ENCODE measurements at places on chromosomes 6 and 20.

GRCh38 chr6:170062915-170063241 is 228.0 kb downstream of the DLL1 start:
- no peaks in the 10 kb centered on the region for H3K4me1 ChIP-seq
- H3K36me3 ChIP-seq: no peaks in the 10 kb centered on the region
- H3K27me3 ChIP-seq: no peaks in the 10 kb centered on the region
- DNase-seq: no peak
- no peak overlapping the region for H3K27ac ChIP-seq
- no peak overlapping the region for H3K4me3 ChIP-seq

GRCh38 chr6:39339868-39340550 is 17.5 kb upstream of the KCNK16 start:
- H3K27me3 ChIP-seq: no peaks in the 10 kb centered on the region
- H3K27ac ChIP-seq: no peak overlapping the region
- no peaks in the 10 kb centered on the region for H3K36me3 ChIP-seq
- H3K4me3 ChIP-seq: no peak overlapping the region
- peaks cover 10% of the 10 kb centered on the region for H3K4me1 ChIP-seq

- H3K27ac ChIP-seq: no peak overlapping the region
- no peaks in the 10 kb centered on the region for H3K36me3 ChIP-seq
- DNase-seq: no peak
- H3K27me3 ChIP-seq: no peaks in the 10 kb centered on the region
- H3K4me3 ChIP-seq: no peak overlapping the region
- no peaks in the 10 kb centered on the region for H3K4me1 ChIP-seq
These were observed 96.2 kb upstream of the RSPO3 start for GRCh38 chr6:127022302-127022701.

GRCh38 chr20:7503501-7503900 is 436.8 kb downstream of the HAO1 start:
- DNase-seq: no peak
- no peak overlapping the region for H3K4me3 ChIP-seq
- H3K27ac ChIP-seq: no peak overlapping the region
- H3K36me3 ChIP-seq: no peaks in the 10 kb centered on the region
- H3K4me1 ChIP-seq: peaks cover 28% of the 10 kb centered on the region
- H3K27me3 ChIP-seq: no peaks in the 10 kb centered on the region

GRCh38 chr6:169763308-169763707 is 11.9 kb downstream of the ERMARD start:
- no peaks in the 10 kb centered on the region for H3K27me3 ChIP-seq
- no peaks in the 10 kb centered on the region for H3K36me3 ChIP-seq
- no peak overlapping the region for H3K4me3 ChIP-seq
- no peak overlapping the region for H3K27ac ChIP-seq
- no peak for DNase-seq
- H3K4me1 ChIP-seq: peaks cover 8% of the 10 kb centered on the region

GRCh38 chr6:149060300-149060984 is 257.1 kb upstream of the TAB2 start:
- no peak for DNase-seq
- no peaks in the 10 kb centered on the region for H3K36me3 ChIP-seq
- no peak overlapping the region for H3K27ac ChIP-seq
- no peaks in the 10 kb centered on the region for H3K27me3 ChIP-seq

DNA sequence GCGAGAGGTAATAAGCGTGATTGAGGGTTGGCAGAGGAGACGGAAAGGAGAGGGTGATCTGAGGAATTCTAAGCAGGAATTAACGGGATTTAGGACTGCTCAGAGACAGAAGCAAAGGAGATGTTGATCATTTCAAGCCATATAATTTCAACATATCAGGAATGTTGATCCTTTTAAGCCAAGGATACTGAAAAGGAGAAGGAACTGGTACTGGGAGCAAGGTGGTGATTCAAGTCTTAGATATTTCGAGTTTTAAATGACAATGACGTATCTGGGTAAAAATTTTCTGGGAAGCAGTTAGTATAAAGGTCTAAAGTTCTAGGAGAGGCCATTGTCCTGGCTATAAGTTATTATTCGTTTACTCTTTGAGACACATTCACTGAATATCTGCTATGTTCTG is 91.3 kb upstream of the OGFRL1 start:
- no peaks in the 10 kb centered on the region for H3K4me1 ChIP-seq
- no peak for DNase-seq

DNA sequence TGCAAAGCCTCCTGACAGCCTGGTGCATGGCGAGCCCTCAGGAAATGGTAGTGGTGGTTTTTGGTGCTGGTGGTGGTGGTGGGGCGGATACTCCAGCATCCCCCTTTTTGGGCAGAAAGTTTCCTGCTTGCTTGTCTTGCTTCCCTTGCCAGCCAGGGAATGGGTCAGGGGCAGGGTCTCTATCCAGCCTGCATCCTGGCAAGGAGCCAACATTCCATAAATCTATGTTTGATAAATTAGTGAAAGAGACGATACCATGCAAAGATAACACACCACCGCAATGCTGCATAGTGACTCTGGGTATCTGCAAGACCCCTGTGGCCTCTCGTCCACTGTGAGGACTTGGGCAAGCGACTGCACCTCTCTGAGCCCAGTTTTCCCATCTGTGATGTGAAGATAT is 246.2 kb downstream of the LRFN2 start:
- no peaks in the 10 kb centered on the region for H3K36me3 ChIP-seq
- H3K27me3 ChIP-seq: no peaks in the 10 kb centered on the region
- no peak overlapping the region for H3K4me3 ChIP-seq
- H3K4me1 ChIP-seq: no peaks in the 10 kb centered on the region

GRCh38 chr20:52054123-52054522 is 137.5 kb downstream of the ZFP64 start:
- H3K36me3 ChIP-seq: no peaks in the 10 kb centered on the region
- H3K4me3 ChIP-seq: no peak overlapping the region
- H3K4me1 ChIP-seq: no peaks in the 10 kb centered on the region
- no peak for DNase-seq

DNA sequence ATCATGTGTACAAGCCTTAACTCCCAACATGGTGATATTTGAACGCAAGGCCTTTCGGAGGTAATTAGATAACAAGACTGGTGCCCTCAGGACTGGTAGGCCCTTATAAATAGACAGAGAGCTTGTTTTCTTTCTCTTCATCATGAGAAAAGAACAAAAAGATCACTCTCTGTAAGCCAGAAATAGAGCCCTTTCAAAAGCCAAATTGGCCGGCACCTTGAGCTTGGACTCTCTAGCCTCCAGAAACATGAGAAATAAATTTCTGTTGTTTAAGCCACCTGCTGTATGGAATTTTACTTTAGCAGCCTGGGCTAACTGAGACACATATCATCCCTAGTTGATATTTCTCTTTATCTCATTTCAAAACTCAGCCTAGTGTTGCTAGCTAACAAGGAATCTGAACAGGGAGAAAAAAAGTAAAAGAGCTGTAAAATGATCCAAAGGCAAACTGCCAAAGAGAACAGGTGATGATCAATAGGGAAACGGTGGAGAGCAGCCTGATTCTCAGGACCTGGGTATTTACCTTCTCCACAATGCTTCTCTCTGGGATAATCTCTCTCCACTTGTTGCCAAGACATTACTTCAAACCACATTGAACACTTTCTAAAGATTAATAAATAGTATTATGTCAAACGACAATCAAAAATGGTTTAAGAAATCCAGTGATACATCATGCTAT is 6.1 kb downstream of the COL21A1 start:
- H3K4me1 ChIP-seq: no peaks in the 10 kb centered on the region
- H3K27ac ChIP-seq: no peak overlapping the region
- DNase-seq: no peak
- H3K27me3 ChIP-seq: no peaks in the 10 kb centered on the region
- H3K36me3 ChIP-seq: no peaks in the 10 kb centered on the region
- no peak overlapping the region for H3K4me3 ChIP-seq

GRCh38 chr20:59400708-59401107 is 100.3 kb downstream of the EDN3 start:
- H3K27me3 ChIP-seq: peaks cover 93% of the 10 kb centered on the region
- H3K4me3 ChIP-seq: no peak overlapping the region
- H3K27ac ChIP-seq: no peak overlapping the region

- no peaks in the 10 kb centered on the region for H3K36me3 ChIP-seq
- H3K4me3 ChIP-seq: no peak overlapping the region
- H3K4me1 ChIP-seq: peaks cover 13% of the 10 kb centered on the region
These were observed 1.2 kb upstream of the DSE start for GRCh38 chr6:116369540-116369939.

GRCh38 chr20:17712708-17713107 is 12.9 kb downstream of the BANF2 start:
- peaks cover 25% of the 10 kb centered on the region for H3K4me1 ChIP-seq
- H3K36me3 ChIP-seq: no peaks in the 10 kb centered on the region
- DNase-seq: no peak
- H3K27me3 ChIP-seq: no peaks in the 10 kb centered on the region

- no peak overlapping the region for H3K4me3 ChIP-seq
- DNase-seq: no peak
- H3K36me3 ChIP-seq: no peaks in the 10 kb centered on the region
- H3K27ac ChIP-seq: no peak overlapping the region
- H3K27me3 ChIP-seq: no peaks in the 10 kb centered on the region
These were observed 20.4 kb downstream of the SIRPD start for GRCh38 chr20:1536893-1537730.

DNA sequence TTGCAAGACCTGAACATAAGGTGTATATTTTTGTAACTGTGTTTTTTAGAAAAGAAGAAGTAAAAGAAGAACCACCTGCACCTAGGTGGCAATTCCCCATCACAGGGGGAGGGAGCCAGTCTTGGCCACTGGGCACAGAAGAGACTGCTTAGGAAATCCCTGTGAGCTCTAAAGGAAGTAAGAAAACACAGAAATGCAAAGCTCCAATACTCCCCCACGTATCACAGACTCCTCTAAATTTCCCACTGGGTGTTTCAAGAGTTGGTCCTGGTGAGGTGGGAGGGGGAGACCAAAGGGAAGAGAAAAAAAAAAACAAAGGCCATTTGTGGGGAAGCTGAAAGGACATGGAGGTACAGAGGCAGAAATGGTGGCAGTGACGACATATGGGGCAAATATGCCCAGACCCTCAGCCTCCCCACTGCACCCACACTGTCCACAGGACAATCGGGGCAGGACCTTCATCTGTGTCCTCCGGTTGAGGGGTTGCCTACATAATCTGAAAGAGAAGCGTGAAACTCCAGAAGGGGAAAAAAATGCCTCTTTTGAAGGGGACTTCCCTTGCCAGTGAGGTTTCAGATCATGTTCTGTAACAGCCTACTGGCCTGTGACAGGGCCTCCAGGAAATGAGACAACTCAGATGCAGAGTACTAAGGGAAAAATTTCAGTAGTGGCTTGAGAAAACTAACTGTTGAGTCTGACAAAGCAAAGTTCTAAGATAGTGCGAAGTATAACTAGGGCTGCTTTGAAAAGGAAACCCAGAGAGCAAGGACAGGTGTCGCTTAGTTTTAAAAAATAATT is 226.2 kb upstream of the MARCKS start:
- DNase-seq: peak; percentile 90
- H3K27ac ChIP-seq: peak overlapping the region; percentile 98
- no peaks in the 10 kb centered on the region for H3K36me3 ChIP-seq
- H3K27me3 ChIP-seq: no peaks in the 10 kb centered on the region

DNA sequence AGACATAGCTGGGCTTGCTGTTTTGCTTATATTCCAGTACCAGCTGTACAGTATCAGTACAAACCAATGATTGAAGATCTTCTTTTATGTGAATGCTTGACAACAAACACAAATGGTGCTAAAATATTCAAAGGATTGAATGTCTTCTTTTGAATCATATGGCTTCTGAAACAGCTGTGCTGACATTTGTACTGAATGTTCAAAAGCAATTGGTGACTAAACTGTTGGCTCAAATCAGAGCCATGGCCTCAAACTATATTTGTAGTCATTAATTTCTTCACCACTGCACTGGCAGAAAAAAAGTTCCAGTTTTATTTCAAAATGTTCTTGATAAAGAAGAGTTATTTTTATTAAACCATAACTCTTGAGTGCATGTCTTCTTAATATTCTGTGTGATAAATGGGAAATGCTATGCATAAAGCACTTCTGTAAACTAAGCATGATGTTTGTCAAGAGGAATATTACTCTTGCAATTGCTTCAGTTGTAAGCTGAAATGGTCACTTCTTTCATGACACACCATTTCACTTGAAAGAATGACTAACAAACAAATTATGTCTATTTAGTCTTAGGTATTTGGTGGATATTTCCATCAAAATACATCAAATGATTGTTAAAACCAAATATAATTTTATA is 45.9 kb upstream of the CENPW start:
- DNase-seq: no peak
- H3K27me3 ChIP-seq: no peaks in the 10 kb centered on the region
- H3K36me3 ChIP-seq: no peaks in the 10 kb centered on the region
- H3K4me1 ChIP-seq: no peaks in the 10 kb centered on the region
- H3K4me3 ChIP-seq: no peak overlapping the region

DNA sequence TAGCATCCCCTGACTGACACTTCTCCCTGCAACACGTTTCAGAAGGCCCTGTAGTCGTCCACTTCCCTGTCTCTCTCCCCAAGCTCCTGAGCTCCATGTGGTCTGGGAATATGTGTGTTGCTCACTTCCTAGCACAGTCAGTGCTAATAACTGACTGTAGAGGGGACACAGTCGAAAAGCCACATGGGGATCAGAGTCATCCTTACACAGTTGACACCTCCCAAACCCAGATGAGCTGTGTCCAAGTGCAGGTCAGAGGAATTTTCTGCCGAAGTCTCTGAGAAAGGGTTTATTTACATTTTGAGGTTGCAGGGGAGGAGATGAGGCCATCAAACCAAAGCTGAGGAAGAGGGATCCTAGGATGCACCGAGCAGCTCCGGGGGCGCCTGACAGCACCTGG is 3.5 kb upstream of the ADAM33 start:
- H3K4me3 ChIP-seq: no peak overlapping the region
- no peak overlapping the region for H3K27ac ChIP-seq
- no peak for DNase-seq
- no peaks in the 10 kb centered on the region for H3K4me1 ChIP-seq
- peaks cover 39% of the 10 kb centered on the region for H3K27me3 ChIP-seq

DNA sequence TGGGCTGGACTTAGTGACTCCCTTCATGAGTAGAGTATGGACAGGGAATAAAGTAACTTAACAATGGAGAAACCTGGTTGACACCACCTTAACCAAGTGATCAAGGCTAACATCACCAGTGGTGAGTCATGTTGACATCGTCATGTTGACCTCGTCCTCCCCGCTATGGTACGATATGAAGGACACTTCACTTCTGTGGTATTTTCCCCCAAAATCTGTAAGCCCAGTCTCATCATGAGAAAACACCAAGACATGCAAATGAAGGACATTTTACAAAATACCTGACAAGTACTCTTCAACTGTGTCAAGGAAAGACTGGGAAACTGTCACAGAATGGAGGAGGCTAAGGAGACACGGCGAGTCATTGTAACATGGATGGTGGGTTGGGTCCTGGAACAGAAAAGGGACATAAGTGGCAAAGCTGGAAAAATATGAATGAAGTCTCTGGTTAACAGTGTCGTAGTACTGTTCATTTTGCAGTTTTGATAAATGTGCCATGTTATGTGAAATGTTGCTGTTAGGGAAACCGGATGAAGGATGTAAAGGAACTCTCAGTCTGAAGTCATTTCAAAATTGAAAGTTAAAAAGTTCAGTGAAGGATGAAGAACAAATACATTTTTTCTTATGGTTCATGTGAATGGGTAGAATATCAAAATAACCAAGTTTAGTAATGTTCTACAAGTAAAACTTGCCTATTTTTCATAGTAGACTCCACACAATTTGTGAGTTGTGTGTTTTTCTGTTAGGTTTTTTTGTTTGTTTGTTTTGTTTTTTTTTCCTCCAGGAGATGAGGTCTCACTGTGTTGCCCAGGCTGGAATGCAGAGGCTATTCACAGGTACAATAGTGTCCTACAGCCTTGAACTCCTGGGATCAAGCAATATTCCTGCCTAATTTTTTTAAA is 247.5 kb downstream of the TMEM242 start:
- H3K27ac ChIP-seq: no peak overlapping the region
- no peak overlapping the region for H3K4me3 ChIP-seq
- no peak for DNase-seq
- H3K4me1 ChIP-seq: no peaks in the 10 kb centered on the region
- no peaks in the 10 kb centered on the region for H3K36me3 ChIP-seq
